GM12891 (cell line): ENCODE measurements at places on chromosomes 1 and 21.

- no peak for DNase-seq
These were observed 31.0 kb upstream of the EFCAB14 start for GRCh38 chr1:46749921-46750404.

DNA sequence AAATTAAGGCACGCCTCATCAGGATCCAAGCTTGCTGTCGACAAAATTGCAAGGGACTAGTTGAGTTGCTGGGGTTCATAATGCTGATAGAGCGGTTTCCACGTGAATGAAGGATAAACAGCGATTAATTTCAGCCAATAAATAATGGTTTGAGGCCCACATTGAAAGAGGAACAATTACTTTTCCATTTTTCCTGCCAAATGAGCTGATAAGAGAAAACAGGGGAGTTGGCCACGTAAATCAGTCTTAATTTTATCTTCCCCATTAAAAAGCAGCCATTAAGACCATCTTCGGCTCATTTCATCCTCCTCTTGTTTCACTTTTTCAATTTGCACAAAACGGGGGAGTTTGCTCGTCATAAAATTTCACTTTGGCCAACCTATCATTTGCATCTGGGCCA is 235.5 kb upstream of the RRP15 start:
- no peak for DNase-seq

DNA sequence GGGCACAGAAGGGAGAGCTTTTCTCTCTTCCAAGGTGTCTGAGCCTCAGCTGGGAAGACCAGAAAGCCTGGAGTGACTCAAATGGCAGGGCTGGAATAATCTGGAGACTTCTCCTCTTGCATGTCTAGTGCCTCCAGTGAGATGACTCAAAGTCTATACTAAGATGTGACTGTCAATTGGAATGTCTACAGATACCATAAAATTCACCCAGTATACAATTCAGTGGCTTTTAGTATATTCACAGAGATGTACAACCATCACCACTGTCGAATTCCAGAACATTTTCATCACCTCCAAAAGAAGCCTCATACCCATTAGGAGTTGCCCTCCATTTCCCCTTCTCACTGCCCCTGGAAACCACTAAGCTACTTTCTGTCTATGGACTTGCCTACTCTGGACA is 47.9 kb upstream of the CNN3 start:
- DNase-seq: no peak

DNA sequence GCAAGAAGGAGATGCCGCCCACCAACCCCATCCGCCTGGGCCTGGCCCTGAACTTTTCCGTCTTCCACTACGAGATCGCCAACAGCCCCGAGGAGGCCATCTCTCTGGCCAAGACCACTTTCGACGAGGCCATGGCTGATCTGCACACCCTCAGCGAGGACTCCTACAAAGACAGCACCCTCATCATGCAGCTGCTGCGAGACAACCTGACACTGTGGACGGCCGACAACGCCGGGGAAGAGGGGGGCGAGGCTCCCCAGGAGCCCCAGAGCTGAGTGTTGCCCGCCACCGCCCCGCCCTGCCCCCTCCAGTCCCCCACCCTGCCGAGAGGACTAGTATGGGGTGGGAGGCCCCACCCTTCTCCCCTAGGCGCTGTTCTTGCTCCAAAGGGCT is 732 bp downstream of the SFN start:
- no peak for DNase-seq

DNA sequence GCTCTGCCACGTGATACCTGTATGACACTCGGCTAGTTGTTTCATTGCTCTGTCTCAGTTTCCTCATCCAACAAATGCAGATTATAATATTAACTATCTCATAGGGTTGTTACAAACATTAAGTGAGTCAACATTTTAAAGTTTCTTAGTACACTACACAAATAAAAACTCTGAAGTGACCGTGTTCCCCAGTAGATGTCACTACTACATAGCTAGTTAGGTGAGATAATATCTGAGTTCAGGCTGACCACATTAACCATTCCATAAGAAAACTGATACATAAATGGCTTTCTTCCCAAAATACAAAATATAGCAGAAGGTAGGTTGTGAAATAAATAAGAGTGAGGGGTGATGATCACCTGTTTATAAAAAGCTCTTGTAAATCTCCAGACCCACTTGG is 214.1 kb downstream of the NUF2 start:
- no peak for DNase-seq

- no peak for DNase-seq
These were observed 55.0 kb downstream of the PLPPR5 start for GRCh38 chr1:98949621-98950020.

- no peak for DNase-seq
These were observed 14.9 kb upstream of the KCNK1 start for GRCh38 chr1:233598891-233599541.

DNA sequence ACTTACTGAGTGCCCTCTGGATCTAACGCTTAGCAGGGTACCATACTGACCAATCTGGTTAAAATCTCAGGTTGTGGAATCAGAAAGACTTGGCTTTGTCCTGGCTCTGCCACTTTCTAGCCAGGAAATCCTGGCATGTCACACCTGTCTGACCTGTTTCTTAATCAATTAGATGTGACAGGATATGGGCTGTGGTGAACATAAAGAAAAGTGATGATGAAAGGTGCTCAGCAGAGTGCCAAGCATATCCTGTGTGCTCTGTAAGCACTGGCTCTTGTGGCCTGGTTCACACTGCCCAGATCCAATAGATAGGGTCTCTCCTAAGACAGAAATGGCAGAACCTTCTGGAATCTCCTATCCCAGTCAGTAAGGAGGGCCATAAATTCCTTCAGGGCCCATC is 53.9 kb downstream of the PHC2 start:
- no peak for DNase-seq

GRCh38 chr1:39196244-39197215 is 8.0 kb upstream of the MACF1 start:
- no peak for DNase-seq

- DNase-seq: no peak
These were observed 1326.0 kb downstream of the PLA2G4A start for GRCh38 chr1:188154761-188155160.

DNA sequence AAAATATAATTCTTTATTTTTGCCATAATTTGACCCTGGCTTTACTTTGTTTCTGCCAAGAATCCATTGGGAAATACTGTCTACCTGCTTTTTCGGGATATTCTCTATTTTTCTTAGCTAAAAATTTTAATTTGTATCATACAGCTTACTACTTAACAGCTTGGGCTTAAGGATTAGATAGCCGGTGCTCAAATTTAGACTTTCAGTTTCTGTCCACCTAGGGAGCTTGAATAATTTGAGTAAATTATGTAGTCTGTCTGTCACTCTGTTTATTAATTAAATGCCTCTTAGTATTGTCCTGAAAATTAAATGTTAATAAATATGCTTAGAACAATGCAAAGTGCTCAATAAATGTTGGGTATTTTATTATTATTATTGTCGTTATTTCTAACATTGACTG is 6.7 kb downstream of the SYCP1 start:
- no peak for DNase-seq

GRCh38 chr1:101107496-101108110 is 82.0 kb upstream of the DPH5 start:
- DNase-seq: no peak

- DNase-seq: no peak
These were observed 10.1 kb downstream of the PTGFRN start for GRCh38 chr1:116919802-116920201.

DNA sequence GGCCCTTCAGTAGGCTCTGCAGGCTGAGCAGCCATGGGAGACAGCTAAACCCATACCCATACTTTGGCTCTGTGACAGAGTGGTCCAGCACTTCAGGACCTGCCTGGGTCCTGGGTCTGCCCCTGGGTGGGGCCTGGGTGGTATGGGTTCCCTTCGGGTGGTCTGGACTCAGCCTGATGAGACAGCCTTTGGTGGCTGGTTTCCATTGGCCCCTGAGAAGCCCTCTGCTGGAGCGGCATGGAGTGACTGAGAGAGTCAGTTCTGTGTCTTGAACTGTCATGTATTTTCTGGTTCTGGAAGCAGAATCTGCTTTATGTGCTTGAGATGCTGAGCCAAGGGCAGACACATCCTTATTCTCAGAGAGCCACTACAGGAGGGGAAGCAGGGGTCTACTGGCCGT is 31.3 kb upstream of the KCNA2 start:
- DNase-seq: no peak

GRCh38 chr1:23590058-23590783 is 30.9 kb upstream of the ID3 start:
- no peak for DNase-seq

DNA sequence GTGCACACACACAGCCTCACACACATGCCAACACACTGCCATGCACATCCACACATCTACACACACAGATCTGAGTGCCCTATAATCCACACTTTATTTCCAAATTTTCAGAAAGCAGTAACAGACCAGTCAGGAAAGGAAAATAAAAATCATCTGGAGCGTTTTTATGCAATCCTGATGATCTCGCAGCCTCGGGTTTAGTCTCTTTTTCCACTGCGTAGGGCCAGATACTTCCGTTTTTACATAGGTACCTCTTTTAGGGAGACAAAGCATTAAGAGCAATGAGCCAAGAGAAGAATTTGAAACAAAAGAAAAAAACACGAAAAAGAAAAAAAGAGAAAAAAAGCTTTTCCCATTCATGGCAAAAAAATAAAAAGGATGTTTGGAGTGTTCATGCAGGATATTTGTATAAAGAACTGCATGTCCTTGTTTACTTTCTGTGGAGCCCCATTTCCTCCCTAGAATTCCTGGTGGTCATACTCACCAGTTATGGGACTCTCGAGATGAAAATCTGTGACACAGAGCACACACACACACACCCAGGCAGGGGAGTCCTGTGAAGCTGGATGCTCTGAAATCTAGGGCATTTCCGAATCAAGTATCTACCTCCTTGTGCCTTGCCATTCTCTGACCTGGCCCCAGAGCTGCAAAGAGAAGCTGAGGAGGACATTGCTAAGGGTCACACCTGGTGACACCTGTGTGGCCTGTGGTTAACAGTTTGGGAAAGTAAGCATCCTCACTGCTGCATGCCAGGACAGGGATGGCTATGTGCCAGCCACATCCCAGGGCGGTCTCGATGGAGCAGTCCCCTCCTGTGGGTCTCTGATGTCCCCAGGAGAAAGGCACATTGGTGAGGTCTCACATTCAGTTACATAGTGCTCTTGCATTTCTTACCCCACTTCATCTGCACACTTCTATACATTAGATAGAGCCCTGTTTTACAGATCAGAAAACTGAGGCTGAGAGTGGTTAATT is 83.6 kb downstream of the RUNX1 start:
- DNase-seq: no peak

DNA sequence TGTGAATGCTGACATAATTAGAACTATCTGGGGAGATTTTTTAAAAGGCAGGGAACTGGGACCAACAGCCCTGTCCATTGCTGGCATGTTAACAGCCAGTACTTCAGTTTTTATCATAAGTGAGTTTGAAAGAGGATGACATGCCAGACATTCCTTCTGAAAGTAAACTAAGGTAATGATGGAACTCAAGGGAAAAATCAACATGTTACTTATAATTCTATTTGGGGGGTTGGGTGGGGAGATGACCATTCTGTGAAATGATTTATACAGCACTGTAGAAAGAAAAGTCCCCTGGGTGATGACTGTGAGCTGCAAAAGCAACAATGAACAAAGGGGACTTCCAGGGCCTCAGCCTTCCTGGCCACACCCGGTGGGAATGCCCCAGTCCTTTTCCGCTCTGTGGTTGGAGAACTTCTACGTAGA is 5.4 kb upstream of the LAMC2 start:
- no peak for DNase-seq

DNA sequence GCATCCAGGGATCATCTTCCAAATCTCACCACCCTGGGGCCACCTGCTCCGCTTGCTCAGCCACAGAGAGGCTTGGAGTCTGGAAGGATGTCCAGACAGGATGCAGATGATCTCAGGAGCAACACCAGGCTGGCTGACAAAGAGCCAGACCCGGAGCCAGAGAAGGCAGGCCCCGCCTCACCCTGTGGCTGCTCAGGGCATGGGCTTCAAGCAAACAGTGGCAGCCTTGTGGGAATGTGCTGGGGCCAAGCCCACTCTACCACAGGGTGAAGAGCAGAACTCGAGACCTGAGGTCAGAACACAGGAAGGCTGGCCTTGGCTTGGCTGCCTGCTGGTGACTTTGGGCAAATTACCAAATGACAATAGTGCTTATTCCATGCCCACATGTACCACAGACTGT is 45.5 kb downstream of the MRPL37 start:
- no peak for DNase-seq

DNA sequence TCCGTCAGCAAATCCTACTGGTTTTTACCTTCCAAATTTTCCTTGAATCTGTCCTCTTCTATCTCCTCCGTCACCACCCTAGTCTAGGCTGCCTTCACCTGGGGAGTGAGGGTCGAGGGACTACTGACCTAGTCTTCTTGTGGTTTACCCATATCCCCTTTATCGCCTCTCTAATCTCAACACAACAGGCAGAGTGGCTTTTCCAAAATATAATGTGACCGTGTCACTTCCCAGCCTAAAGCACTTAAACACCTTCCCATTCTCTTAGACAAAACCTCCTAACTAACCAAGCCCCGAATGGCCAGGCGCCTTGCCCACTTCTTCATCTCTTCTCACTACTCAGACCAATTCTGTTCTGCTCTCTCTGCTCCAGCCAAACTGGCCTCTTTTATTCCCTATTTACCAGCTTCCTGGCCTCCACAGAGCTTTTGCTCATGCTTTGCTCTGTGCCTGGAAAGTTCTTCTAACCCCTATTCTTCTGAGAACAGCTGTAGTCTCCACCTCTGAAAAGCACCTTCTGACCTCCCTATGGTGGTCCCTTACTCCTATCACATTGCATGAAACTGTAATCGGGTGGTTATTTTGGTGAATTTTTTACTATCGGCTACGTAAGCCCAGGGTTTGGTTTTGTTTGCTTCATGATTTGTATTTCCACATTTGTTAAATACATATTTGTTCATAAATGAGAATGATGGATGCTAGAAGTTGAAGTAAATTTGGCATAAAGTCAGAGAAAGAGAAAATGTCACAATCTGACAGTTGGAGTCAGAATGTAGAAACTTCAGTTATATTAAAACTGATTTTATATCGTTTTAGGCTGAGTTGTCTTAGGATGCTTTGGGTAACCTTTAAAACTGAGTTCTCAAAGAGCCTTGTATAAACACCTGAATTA is 1.2 kb upstream of the NBPF1 start:
- no peak for DNase-seq

DNA sequence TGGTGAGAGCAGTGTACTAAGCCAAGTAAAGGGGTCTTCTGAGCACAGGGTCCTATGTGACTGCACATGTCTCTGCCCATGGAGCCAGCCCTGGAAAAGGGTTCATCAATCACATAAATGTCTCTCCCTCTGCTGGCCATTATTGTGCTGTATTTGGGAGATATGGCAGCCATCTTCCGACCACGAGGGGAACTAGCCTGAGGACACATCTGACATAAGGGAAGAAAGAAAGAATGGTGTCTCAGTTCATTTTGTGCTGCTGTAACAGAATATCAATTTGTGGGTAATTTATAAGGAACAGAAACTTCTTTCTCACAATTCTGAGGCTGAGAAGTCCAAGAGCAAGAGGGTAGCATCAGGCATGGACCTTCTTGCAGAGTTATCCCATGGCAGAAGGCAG is 55.1 kb upstream of the GJA5 start:
- DNase-seq: no peak
